ENCODE measurements at places on chromosomes 3 and 15.

DNA sequence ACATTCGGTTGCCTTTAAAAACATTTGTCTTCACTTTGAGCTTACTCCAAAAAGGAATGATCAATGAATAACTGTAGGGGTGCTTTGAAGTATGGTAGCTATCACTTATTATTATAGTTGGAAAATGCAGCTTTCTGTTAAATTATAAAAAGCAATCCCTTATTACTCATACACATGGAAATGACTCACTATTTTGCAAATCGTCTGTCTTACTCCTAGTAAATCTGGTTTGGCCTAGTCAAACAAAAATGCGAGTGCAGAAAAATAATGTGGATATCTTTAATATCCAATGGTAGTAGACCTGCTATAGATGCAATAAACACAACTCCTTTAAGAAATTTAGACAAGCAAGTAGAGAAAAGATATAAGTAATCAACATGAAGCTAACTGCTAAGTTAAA, 112.5 kb downstream of the ZIC1 start:
- no peak for DNase-seq

DNA sequence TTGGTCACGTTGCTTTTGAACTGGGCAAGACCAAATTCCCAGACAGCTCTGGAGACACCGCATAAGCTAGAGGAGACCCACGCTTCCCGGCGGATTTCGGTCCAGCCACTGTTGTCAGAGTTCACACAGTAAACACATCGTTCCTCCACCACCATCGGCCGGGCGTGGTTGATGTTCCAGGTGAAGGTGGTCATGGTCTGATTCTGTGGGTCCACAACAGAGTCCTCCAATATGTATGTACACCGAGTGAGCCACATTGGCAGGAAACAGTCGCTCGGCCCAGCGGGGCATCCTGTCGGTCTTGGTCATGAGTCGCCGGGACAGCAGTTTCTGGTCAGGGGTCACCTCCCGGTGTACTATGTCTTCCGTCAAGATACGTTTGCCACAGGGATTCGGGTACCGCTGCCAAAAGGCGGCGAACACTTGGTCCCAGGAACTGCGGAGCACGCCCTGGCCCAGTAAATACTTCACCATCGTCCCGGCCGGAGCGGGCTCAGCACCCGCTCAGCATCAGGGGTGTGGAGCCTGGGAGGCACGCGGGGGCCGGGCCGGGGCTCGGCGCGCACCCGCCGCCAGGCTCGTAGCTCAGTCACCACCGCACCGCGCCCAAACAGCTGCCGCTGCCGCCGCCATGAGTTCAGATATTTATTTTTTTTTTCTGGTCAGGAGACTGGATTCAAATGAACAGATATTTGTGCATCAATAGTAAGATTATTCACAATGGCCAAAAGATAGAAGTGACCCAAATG, 36.7 kb upstream of the NANOGP8 start:
- no peak for DNase-seq

DNA sequence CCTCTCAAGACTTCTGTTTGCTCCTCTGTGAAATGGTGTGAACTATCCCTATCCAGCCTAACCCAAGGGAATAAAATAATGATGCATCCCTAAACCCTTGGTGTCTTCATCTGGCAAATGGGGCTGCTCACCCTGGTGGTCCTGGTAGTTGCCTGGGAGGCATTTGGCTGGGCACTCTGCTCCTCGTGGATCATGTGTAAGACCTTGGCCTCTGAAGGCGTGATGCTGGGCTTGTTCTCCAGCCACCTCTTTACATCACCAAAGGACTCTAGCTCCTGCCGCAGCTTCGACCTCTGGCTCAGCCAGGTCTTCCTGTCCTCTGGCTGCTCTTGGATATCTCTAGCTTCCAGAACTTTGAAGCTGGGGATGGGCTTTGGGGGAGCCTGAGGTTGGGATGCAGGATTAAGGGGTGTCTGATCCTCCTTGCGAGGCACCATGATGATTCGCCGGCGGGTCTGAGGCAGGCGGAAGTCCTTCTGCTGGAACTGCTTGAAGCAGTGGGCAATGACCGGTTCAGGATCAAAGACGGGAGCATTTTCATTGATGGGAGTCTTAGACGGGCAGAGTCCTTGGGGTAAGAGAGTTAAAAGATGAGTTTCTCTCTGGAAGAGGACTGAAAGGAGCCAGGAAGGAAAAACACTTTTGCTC, 7.1 kb downstream of the EFCAB12 start:
- no peak for DNase-seq

GRCh38 chr15:89693696-89694095, 3.1 kb downstream of the WDR93 start:
- DNase-seq = no peak

DNA sequence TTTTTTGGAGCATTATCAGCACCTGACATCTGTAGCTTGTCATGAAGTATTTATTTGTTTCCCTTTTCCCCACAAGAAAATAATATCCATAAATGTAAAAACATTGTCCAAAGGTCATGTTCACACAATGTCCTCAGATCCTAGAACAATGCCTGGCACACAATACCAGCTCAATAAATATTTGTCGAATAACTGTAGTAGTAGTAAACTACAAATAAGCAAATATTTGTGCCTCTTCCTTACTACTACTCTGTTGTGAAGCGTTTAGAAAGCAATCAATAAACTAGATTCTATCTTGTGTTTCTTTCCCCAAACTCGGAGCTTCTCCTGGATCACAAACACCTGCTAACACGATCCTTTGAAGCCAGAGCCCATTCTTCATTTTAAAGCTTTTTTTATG, 459.6 kb upstream of the NECTIN3 start:
- no peak for DNase-seq

- DNase-seq = no peak
Observed at GRCh38 chr3:98628317-98628716, 34.9 kb upstream of the CPOX start.

GRCh38 chr3:9439331-9439730, 41.9 kb downstream of the SETD5 start:
- no peak for DNase-seq
